Astrocyte of the hippocampus (primary cell): ENCODE measurements at places on chromosomes 16 and 17.

GRCh38 chr17:8975091-8975725 lies 9.7 kb upstream of the PIK3R5 start:
- no peak for DNase-seq

- DNase-seq = no peak
Measured at GRCh38 chr16:68356249-68356918, 45.6 kb downstream of the PRMT7 start.

DNA sequence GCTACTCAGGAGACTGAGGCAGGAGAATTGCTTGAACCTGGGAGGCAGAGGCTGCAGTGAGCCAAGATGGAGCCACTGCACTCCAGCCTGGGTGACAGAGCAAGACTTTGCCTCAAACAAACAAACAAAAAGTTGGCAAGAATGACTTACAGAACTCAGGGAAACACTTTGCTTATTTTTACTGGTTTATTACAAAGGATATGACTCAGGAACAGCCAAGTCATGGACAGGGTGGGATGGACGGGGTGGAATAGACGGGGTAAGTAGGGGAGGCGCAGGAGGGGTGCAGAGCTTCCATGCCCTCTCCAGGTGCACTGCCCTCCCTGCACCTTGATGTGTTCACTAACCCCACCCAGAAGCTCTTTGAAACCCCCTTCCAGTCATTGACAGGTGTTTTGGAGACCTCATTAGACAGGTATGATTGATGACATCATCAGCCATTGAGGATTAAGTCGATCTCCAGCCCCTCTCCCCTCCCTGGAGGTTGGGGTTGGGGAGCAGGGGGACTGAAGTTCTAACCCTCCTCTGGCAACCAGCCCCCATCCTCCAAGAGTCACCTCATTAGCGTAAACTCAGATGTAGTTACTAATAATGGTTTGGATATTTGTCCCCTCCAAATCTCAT lies 41.3 kb upstream of the ZCCHC14 start:
- DNase-seq = no peak

- DNase-seq = peak; percentile 61
Measured at GRCh38 chr17:41917192-41917591, 1.6 kb downstream of the ACLY start.

GRCh38 chr17:3681057-3681456 lies 12.4 kb downstream of the EMC6 start:
- no peak for DNase-seq

DNA sequence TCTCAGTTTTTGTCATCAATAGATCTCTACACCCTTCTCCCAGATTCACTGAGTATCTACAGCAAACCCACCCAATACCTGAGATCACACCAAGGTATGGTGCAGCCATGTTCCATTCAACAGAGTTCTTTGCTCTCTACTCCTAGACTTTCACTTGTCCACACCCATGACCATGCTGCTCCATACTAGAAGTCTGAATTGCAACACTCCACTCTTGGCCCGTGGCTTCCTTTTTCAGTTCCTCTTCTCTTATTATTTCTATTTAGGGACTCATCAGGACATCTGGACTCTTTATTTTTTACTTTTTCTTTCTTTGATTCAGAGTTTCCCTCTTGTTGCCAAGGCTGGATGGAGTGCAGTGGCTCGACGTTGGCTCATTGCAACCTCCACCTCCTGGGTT lies 37.1 kb downstream of the YWHAE start:
- no peak for DNase-seq
